Activated CD8-positive, alpha-beta memory T cell treated with anti-CD3 and anti-CD28 coated beads for 1 hour (primary cell): ENCODE measurements at places on chromosomes 2 and 18.

DNA sequence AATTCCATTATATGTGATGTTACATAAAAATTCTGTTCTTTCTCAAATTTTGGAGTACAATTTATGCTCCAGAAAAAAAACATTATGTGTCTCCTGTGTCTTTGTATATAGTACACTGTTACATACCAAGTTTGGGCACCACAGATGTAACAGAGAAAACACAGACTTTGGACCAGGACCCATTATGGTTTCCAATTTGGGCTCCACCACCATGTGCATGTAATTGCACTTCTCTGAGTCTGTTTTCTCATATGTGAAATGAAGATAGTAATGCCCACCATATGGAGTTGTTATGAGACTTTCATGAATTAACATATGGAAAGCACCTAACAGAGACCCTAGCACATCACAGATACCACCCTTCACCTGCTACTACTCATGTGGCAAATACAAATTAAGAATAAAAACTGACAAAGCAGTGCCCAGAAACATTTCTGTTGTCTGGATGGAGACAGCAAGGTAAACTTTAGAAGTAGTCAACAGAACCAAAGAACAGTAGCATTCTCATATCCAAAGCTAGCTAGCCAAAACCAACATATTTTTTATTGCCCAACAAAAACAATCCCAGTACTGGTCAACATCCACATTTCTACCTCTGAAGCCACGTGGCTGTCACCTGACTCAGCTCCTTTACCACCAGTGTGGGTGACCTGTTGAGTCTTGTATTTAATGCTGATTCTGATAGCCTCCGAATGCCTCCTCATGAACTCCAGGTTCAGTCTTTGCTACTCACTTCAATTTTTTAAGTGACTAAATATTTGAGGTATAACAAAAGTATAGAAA, 42.9 kb downstream of the ANTXR1 start:
- no peak for DNase-seq

- DNase-seq = no peak
These were observed 736.6 kb upstream of the GCFC2 start for GRCh38 chr2:76447294-76447693.

GRCh38 chr18:3985664-3986063, 469.4 kb downstream of the DLGAP1 start:
- no peak for DNase-seq

DNA sequence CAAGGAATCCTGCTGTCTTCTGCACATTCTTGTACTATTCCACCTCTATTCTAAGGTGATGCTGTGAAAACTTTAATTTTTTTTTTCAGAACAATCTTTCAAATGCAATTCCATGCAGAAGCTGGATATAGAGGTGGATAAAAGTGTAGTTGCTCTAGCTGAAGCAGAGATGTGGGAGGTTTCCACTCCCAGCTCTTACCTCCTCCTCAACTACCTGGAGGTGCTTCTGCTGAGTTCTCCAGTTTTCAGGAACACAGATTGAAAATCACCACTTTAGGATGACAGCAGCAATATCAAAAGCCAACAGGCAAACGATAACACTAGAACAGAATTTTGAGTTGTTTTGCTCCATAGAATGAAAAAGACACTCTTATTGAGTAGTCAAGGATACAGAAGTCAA, 51.1 kb upstream of the FAM98A start:
- no peak for DNase-seq

GRCh38 chr2:203675086-203675485, 31.4 kb upstream of the CD28 start:
- no peak for DNase-seq

DNA sequence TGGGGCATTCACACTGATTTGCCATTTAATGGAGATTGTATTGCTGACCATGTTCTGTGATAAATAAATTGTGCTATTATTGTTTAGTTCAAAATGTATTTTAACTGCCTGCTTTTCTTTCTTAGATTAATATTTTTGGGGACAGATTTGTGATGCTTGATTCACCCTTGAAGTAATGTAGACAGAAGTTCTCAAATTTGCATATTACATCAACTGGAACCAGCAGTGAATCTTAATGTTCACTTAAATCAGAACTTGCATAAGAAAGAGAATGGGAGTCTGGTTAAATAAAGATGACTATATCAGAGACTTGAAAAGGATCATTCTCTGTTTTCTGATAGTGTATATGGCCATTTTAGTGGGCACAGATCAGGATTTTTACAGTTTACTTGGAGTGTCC, 1.8 kb downstream of the DNAJC10 start:
- no peak for DNase-seq

DNA sequence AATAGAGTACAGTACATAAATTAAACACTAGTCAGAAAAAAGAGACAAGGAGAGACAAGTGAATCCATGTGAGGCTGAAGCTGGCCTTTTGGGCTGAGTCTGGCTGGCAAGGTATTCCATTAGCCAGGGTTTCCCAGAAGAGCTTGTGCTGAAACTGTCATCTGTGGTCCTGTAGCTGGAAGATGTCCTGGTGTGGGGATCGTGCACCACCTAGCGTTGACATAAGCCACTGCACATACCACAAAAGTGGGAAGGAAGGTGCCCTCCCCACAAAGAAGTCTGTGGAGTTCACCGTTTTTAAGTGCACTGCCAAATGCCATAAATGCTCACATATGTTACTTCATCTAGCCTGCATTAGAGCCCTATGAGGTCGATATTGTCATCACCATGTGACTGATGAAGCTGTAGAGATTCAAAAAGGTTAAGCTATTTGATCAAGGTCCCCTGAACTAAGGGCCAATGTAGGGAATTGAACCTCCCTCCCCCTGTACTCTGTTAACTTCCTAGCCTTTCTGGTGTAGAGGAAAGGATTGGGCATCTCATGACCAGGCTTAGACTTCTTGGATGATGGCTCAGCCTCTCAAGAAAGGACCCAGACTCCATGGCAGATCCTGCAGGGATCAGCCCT, 31.9 kb upstream of the GALNT14 start:
- DNase-seq = no peak

GRCh38 chr18:2424420-2424819, 146.9 kb downstream of the METTL4 start:
- no peak for DNase-seq

- no peak for DNase-seq
These were observed 640.2 kb upstream of the POU3F3 start for GRCh38 chr2:104213758-104214157.

DNA sequence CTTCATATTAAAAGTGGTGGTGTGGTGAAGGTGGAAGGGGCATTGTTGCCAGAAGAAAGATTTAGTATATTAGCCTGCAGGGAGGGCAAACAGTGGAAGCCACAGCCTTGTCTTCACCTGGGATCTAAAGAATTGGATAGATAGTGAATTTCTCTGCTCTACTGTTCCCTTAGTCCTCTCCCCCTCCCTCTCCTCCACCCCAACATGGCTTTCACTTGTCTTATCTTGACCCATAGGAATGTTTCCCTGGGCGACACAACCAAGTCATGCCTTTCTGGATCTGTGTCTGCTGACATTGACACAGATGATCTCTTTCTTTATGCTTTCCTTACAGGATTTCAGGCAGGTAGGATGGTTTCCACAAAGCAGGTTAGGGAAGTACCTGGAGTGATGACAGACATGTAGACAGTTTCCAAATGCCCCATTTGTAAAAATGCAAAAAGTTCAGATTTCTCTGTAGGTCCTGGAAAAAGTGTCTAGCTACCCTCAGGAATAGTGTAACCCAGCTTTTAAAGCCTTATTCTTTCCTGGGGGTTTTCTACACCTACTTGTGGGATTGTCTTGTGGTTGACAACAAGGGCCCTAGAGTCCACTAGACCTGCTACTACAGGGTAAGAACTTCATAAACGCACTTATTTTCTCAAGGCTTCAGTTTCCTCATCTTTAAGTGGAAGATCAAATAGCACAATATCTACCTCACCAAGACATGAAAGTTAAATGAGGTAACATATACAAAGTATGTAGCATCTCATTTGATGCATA, 184.2 kb upstream of the SP5 start:
- no peak for DNase-seq

- DNase-seq = no peak
These were observed 188.1 kb upstream of the FANCL start for GRCh38 chr2:58429014-58429875.

- DNase-seq = no peak
These were observed 121.8 kb upstream of the ZBTB14 start for GRCh38 chr18:5417342-5417741.

GRCh38 chr2:38016219-38016618, 59.7 kb downstream of the CYP1B1 start:
- no peak for DNase-seq

DNA sequence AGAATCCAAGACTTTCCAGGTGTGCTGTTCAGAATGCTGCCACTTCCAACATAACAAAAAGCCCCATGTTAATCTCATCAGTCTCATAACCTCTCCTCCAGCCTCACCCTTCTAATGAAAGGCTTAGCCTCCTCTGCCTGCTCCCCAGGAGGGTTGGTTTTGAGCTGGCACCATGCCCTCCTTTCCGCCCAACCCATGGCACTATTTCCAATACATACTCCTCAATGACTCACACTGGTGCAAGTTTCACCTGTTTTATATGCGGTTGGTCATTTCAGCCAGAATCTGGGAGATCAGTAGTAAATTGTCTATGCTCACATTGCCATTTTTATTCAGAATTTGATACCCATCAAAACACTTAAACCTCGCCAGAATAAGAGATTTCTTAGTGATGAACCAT, 157.6 kb upstream of the NRP2 start:
- DNase-seq = no peak

DNA sequence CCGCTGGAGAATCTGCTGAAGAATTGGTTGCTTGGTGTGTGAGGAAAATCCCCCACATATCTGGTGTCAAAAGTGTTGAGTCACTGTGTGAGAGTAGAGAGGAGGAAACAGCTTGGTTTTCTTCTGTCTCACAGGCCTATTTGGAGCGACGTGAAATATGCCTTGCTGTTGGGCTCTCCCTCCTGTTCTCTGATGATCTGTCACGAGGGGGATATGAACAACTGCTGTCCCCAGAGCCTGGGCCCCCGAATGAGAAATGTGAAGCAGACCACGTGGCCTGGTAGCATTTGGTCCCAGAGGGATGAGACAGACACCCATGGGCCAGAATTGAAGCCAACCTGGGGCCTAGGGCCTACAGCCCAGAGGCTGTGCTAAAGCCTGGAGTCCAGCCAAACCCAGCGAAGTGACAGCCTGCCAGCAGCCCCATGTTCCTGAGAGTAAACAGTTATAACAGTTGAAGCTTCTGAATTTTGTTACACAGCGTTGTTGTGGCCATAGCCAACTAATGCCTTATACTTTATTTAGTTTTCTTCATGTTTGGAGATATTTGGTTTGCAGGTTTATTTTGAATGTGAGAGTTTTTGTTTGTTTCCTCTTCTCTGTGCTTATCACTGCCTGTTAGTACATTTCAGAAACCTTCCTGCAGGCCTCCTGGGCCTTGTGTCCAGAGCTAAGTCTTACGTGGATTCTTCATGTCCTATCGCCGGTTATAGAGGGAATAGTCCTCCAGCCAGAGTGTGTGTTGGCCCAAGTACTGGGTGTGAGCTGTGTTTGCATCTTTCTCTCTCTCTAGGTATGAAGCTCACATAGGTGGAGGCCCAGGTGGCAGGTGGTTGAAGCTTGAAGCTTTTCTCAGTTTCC, 18.7 kb upstream of the COLEC12 start:
- no peak for DNase-seq

- no peak for DNase-seq
These were observed 813 bp upstream of the MEIS1 start for GRCh38 chr2:66433945-66434678.
